ENCODE measurements at places on chromosomes 16 and 17.

DNA sequence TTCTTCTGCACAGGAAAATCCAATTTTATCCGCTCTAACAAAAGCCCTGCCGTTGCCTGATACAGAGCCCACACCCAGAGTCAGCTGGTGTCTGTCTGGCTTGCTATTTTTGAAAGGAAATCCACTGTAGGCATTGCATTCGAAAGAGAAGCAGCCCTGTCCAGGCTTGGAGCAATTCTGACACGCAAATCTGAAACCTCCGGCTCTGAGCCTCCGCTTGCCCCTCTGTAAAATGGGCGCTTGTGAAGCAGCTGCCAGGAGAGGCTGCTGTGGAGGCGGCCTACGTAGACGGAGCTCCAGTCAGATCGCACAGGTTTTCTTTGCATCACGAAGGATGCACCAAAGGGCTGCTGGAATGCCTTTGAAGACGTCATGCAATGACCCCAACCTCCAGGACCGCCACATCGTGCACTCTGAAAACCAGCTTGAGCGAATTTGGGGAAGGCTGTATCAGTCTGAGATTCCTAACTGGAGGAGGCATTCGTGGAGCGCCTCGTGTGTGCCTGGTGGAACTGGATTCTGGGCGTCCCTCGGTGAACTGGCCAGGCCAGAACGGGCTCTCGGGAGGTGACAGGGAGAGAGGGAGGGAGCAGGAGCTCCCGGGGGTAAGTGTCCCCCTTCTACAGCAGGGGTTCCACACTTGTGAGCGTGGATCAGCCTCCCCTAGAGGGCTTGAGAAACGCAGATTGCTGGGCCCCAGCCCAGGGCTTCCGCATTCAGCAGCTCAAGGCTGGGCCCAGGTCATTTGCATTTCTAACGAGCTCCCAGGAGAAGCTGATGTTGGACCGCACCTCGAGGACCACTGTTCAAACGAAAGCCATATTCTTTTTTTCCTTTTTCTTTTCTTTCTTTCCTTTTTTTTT, 215.5 kb downstream of the MRTFB start:
- DNase-seq: no peak

DNA sequence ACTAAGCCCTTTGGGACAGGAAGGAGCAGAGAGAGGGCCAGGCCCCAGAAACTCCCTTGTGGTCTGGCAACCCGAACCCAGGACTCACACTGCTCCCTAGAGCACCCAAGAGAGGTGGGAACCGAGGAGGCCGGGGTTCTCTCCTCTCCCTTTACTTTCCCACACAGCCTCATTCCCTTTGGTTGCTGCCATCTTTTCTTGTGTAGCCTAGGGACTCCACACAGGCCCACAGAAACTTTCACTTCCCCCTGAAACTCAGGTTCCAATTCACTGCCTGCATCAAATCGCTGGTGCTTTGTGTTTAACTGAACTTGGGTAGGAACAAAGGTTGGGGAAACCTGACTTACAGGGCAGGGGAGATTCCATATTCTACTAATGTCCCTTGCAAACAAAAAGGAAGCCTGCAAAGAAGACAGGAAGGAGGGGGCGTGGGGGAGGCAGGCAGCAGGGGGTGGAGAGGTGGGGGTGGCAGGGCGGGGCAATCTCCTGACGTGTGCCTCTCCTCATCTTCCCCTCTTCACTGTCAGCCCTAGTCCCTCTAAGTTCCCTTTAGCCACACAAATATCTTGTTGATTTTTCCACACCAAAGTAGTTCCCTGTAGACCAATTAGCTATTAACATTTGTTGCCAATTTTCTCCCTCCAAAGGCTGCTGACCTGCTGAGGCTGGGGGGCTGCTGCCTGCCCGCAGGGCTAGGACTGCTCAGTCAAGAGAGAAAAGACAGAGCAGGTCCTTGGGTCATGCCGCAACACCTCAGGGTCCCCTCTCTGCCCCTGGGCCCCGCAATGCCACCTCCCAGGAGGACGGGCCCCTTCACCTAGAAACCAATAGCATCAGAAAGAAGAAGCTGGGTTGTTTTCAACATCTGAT, 8.0 kb downstream of the ST3GAL2 start:
- peak; percentile 39 for DNase-seq

GRCh38 chr17:7107795-7108559, 6.6 kb downstream of the ASGR2 start:
- DNase-seq: no peak

- DNase-seq: no peak
These were observed 45.0 kb downstream of the ZNF652 start for GRCh38 chr17:49316889-49317675.

DNA sequence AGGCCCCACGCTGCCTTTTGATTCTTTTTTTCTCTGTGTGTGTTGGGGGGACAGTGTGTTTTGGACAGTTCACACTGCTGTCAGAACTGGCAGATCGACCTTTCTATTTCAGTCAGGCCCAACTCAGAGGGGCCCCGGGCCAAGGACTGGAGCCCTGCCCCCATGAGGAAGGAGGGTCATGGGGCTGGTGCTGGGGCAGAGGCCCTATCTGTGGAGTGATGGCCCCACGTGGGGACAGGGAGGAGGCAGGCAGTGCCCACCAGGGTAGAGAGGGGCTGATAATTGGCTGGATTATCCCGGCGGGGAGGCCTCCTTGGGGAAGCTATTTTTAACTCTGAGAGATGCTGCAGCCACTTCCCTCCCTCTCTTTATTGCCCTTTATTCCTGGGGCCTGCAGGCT, 5.7 kb upstream of the KCNJ12 start:
- DNase-seq: no peak

DNA sequence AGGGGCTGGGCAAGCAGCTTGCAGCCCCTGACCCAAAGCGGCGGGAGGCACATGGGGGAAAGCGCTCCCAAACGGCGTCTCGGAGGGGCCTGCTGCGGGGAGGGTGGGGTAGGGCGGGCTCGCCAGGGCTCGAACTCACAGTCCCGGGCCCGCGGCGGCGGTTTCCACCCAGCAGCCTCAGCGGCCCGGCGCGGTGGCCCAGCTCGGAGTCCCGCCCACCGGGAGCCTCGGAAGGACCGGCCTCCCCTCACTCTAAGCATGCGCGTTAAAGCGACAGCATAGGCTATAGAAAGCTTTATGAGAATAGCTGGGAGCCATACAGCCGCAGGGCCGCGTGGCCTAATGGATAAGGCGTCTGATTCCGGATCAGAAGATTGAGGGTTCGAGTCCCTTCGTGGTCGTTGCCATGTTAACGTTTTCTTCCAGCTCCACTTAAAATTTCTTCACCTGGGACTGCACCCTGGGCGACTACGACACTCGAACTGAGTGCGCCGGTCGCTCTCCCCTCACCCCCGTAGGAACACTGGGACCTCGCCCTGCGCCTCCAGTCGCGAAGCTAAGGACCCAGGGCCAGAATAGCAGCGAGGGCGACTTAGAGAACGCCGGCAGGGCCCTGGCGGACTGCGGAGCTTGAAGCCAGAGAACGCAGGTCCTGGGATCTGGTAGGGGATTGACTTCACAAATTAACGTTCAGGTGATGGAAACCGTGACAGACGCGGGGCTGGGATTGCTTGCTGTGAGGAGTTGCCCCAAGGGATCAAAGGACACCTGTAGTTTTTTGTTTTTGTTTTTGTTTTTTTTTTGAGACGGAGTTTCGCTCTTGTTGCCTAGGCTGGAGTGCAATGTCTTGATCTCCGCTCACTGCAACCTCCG, 15.8 kb downstream of the ZNF213 start:
- DNase-seq: peak; percentile 95

- no peak for DNase-seq
These were observed 422.9 kb downstream of the WWOX start for GRCh38 chr16:78522327-78522726.

DNA sequence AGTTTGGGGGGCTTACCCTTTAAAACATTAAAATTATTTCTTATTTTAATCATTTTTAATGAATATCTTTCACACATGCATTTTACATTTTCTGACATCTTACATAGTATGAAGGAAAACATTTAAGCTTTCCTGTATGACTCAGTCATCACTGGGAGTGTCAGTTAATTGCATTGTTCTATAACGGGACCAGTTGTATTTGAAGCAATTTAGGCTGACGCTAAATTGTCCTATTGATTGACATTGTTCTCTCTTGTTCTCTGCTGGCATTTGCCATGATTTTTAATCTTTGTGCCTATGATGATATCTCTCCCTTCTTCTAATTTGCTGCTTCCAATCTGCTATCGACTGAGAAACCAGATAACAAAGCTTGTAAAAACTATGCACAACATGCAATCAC, 190.5 kb upstream of the PIRT start:
- DNase-seq: no peak

DNA sequence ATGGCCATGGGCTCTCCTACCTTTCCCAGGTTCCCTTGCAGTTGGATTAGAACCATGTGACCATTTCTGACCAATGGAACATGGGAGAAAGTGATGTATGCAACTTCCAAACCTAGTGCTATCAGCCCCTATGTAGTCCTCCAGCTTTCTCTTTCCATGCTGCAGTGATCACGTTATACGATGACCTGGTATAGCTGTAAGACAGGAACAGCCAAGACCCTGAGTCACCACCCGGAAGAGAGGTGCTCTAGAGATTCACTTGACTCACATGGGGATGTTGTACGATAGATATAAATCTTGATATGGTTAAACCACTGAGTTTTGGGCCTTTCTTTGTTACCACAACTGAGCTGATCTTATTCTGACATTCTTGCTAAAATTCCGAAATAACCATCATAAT, 65.1 kb downstream of the NOG start:
- DNase-seq: no peak

- peak; percentile 68 for DNase-seq
These were observed 10.3 kb downstream of the HIC1 start for GRCh38 chr17:2064980-2065785.

DNA sequence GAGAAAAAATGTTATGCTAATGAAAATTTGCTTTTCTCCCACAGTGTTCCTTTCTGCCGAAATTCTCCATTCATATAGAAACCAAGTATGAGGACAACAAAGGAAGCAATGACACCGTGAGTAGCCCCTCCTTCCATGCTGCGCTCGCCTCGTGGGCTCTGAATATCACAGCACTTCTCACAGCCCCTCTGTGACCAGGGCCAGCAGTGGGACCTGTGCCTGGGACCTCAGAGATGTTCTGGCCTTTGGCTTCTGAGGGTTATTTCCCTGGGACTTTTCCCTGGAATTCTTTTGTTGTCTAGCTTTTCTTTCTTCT, 139.6 kb upstream of the NOL11 start:
- DNase-seq: no peak

- no peak for DNase-seq
These were observed 50.9 kb upstream of the NLK start for GRCh38 chr17:27991462-27991993.

GRCh38 chr16:85607321-85607765, 5.8 kb upstream of the GSE1 start:
- DNase-seq: no peak

GRCh38 chr17:81841866-81842265, 7.0 kb upstream of the PPP1R27 start:
- DNase-seq: no peak

DNA sequence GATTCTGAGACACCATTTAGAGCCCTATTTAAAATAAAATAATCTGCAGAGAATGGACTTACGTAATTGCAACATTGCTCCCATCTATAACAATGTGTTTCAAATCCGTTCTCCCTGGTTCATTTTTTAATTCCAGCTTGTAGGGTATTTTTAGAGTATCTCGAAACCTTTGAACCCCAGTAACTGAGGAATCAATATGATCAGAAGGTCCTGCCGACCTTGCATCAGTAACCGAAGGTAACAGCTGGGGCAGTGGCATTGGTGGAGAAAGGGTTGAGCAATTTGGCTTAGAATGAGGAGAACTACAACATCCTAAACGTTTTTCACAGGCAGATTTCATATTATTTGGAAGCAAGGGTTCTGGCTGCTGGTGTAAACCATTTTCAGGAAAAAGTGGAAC, 49.3 kb downstream of the N4BP1 start:
- DNase-seq: no peak

DNA sequence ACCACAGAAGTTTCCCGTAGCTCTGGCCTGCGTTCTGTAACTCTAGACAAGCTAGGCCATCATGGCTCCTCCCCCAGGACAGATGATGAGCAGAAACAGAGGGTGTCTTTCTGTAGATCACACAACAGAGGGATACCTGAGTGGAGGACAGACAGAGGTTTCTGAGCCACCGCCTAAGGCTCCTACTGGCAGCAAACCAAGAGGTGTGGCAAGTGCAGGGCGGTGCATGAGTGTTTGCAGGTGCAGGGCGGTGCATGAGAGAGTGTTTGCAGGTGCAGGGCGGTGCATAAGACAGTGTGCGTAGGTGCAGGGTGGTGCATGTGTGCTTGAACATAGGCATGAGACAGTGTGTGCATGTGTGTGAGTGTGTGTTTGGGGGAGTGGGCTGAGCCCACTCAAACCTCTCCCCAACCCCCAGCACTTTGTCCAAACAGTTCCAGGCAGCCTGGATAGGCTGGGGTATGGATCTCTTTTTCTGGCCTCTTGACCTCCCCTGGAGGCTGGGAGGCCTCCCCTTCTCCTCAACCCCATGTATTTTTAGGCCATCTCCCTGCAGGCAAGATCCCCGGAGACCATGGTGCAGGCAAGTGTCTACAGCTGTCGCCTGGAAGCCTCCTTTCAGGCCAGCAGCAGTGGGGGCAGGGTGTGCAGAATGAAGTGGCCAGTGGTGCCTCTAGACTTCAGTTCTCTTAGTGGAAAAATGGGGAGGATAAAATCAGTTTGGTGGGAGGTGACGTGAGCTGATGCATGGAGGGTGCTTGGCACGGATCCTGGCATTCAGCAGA, 53.4 kb upstream of the CBX4 start:
- no peak for DNase-seq

- DNase-seq: no peak
These were observed 680 bp downstream of the ZNF629 start for GRCh38 chr16:30786115-30786935.

DNA sequence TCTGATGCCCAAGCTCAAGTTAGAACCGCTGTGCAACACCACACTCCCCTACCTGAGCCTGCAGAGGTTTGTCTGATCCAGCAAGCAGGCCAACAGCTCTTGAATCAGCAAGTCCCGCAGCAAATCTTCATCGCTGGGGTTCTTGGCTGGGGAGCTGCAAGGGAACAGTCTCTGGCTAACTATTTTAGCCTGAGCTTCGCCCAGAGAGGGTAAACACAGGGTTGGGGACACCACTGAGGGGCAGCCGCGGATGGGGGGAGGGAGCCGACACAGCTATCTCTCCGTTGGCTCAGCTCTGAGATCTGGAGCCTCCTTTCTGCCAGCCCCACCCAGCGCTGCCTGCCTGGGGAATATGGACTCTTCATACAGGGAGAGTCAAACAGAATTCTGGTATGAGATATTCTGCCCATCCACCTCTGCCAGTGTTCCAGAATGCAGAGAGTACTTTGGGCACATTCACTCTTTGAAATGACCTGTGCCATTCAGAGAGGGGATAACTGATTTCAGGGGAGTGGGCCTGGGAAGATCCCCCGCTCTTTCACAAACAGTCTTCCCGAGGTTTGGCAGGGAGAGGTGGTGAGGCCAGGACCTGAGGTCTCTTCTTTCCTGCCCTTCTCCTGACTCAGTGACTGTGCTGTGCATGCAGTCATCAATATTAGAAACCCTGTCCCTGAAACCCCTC, 7.4 kb downstream of the GIP start:
- DNase-seq: no peak

- no peak for DNase-seq
These were observed 889 bp upstream of the ZNF423 start for GRCh38 chr16:49856672-49857330.
